ENCODE measurements at places on chromosomes 5 and 9.

DNA sequence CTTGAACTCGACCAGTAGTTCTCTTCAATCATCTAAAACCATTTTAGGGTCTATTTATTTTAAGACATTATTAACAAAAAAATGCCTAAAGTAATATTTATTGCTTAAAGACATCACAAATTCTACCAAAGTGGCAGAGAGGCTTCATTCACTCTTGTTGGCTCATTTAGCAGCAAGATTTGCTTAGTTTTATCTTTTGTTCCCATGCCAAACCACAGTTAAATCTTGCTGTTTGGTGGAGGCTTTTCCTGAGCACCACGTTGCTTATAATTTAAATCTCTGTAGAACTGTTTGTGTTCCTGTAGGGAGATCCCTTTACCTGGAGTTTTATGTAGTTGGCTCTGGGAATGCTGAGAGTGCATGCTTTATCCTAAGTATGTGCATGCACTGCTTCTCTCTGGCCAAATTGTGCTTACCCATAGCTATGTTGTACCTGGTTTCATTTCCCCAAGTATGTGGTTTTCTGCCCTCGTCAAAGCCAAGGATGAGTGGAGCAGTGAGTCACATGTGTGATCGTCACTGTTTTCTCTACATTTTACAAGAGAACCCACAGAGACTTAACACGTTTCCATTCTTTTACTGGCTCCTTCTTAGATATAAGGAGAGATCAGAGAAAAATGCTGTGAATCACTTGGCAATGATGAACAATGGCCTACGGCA is 42.1 kb upstream of the MAST4 start:
- no peak for DNase-seq

GRCh38 chr5:57887851-57888621 is 405.4 kb upstream of the ACTBL2 start:
- no peak for DNase-seq

DNA sequence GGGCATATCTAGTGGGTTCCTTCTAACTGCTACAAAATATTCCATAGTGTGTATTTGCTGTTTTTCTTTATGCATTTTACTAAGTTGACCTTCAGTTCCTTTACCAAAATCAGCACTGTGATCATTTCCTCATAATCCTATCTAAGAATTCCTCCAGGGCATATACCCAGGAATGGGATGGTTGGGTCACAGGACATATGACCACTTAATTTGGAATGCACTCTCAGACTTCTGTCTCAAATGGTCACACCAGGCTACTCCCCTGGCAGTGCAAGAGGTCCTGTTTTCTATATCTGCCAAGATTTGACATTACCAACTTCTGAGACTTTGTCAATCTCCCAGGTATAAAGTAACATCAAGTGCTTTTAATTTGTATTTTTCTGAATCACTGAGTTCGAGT is 63.9 kb downstream of the ADAMTS12 start:
- DNase-seq, result no peak

GRCh38 chr9:99720455-99721050 is 101.1 kb upstream of the NR4A3 start:
- no peak for DNase-seq

DNA sequence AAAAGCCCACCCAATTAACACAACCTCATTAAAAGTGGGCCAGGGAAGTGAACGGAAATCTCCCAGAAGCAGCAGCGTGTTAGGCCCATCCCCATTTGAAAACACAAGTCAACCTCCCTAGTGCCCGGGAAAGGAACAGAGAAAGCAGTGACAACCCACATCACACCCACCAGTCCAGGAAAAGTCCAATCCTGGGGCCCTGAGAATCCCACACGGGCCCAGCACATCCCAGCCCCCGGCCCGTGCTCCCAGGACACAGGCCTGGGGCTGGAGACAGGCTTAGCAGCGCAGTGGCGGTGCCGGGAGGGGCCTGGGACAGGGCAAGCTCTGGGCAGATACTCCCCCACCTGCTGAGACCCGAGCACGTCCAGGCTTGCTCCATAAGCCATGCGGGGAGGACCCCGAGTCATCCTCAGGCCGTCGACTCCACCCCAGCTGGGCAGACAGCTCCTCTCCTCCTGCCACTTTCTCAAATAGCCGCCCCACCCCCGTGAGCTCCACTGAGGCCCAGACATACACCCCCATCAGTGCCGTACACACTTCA is 101.0 kb downstream of the KCNT1 start:
- DNase-seq, result no peak

DNA sequence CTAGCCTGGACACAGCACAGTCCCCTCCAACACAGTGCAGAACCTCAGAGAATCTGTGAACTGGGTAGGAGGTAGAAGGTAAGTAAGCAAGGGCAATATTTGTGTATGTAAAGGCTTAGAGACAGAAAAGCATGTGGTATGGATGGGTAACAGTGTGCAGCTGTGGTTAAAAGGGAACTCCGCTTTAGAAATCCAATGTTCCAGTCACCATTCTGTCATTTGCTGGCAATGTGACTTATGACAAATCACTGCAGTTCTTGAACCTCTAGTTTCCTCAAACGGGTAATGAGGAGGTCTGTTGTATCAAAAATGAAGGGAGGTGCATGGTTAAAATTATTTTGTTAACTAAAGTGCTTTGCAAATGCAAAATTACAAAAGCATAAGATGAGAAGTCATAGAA is 125.5 kb upstream of the IFNE start:
- no peak for DNase-seq

DNA sequence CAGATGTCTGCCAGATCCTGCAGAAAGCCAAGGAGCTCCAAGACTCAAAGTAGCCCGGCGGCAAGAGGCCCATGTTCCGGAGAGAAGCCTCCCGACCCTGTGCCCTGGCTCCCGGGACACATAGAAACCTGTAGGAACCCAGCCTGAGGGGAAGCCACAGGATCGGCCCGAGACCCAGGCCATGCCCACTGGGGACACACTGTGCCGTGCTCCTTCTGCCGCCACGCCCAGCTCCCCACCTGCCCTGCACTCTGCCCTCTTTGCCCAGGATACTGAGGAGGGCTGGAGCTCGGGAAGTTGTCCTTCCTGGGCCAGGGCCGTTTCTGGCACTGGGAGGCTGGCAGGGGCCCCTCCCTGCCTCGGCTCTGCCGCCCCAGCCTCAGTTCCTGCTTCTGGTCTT is 10.5 kb upstream of the ENDOG start:
- no peak for DNase-seq

GRCh38 chr5:170110403-170111087 is 4.8 kb downstream of the FOXI1 start:
- no peak for DNase-seq

DNA sequence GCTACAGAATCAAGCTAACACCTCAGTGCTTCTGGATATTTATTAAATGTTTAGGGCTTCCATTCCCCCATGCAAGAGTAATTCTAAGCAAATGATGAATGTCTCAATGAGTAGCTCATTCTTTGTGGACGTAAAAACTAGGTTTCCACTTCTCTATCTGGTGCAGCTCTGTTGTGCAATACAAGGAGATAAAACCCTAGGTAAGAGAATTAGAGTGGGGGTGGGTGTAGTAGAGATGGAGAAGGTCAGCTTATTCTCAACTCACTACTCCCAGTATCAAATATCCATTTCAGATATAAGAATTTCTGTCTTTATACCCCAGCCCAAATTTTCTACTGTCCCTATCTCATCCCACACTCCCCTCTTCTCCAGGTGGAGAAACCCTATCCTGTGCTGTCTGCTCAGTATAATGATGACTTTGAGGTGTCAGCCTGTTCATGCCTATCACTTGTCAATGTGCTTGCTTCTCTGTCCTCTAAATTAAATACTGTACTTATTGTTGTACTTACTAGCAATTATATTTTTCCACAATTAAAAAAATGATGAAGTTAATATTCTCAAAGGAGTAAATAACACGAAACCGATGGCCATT is 4.3 kb upstream of the FYB1 start:
- no peak for DNase-seq

DNA sequence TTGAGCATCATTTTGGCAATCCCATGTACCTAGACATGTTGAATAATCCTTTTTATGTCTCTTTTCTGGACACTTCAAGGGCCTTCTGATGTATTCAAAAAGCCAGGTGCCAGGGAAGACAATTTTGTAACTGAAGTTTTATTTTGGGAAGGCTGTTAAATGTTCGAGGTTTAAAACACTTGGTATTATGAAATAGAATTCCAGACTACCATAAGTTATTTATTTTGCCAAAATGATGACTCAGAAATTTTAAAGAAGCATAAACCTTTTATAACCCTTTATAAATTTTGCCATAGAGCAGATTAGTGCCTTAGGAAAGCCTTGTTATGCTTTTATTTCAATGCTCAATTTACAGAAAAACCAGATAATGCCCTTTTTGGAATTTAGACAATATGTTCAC is 30.3 kb upstream of the UHRF2 start:
- DNase-seq, result no peak

GRCh38 chr9:68711281-68711680 is 6.2 kb downstream of the PIP5K1B start:
- no peak for DNase-seq

GRCh38 chr5:142110046-142110531 is 1.5 kb downstream of the NDFIP1 start:
- DNase-seq, result no peak

- no peak for DNase-seq
These were observed 184.9 kb downstream of the TRPM3 start for GRCh38 chr9:70936536-70936935.

GRCh38 chr9:86175743-86176456 is 76.5 kb upstream of the GOLM1 start:
- DNase-seq, result no peak

- DNase-seq, result no peak
These were observed 45.7 kb downstream of the FTMT start for GRCh38 chr5:121897341-121897740.

GRCh38 chr9:134536931-134537330 is 104.7 kb upstream of the COL5A1 start:
- DNase-seq, result no peak

- DNase-seq, result no peak
These were observed 64.6 kb upstream of the TAF11L2 start for GRCh38 chr5:17433406-17433805.

GRCh38 chr5:72328172-72328571 is 8.0 kb downstream of the PTCD2 start:
- DNase-seq, result no peak

DNA sequence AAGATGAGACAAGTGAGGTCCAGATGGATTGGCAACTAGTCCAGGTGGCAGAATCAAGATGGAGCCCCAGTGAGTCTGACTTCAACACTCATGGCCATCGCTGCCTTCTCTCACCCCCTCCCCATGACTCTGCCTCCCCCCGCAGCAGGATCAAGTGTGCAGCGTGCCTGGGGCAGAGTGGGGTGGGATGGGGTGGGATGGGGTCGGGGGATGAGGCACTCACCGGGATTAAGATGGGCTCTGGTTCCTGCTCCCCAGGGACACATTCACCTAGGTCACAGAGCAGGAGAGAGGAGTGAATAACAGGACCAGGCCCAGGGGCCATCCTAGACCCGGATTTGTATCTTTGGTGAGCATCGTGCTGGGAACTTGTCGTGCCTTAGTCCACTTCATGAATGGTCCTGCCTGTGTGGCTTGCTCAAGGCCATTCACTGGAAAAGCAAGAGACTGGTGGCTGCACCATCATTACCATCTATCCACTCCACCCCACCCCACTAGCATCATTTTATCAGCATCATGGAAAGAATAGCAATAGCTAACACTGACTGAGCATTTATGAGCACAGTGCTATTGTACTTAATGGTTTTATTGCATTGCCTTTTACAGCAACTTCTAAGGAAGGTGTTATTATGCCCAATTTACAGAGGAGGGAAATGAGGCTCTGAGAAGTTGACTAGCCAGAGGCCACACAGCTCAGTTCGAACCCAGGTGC is 8.5 kb downstream of the AMBP start:
- DNase-seq, result no peak

GRCh38 chr9:35611230-35611797 is 6.3 kb downstream of the TESK1 start:
- DNase-seq, result no peak

DNA sequence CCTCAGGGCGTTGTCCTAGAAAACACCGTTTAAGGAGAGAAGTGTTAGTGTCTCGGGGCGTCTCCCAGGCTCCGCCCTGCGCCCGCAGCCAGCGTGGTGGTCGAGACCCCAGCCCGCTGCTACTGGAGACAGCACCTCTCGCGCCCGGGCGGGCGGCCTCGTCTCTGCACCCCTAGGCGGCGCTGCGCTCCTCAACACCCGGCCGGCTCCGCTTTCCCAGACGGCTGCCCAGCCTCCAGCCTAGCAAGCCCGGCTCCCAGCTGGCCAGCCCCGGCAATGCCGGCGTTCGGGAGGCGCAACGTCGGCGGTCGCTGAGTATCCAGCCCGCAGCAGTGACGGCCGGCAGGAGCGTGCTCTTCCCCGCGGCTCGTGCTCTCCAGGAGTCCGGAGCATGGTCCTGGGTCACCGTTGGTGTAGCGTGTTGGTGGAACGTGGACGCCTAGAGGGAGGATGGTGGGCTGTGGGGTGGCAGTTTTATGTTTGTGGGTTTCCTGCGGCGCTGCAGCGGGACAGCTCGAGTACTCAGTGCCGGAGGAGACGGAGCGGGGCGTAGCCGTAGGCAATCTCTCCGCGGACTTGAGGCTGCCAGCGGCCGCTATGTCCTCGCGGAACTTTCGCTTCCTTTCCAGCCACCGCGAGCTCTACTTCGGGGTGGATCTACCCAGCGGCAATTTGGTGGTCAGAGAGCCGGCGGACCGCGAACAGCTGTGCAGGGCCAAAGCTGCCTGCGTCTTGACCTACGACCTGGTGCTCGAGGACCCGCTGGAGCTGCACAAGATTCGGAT is 536 bp downstream of the PCDHAC1 start:
- no peak for DNase-seq

DNA sequence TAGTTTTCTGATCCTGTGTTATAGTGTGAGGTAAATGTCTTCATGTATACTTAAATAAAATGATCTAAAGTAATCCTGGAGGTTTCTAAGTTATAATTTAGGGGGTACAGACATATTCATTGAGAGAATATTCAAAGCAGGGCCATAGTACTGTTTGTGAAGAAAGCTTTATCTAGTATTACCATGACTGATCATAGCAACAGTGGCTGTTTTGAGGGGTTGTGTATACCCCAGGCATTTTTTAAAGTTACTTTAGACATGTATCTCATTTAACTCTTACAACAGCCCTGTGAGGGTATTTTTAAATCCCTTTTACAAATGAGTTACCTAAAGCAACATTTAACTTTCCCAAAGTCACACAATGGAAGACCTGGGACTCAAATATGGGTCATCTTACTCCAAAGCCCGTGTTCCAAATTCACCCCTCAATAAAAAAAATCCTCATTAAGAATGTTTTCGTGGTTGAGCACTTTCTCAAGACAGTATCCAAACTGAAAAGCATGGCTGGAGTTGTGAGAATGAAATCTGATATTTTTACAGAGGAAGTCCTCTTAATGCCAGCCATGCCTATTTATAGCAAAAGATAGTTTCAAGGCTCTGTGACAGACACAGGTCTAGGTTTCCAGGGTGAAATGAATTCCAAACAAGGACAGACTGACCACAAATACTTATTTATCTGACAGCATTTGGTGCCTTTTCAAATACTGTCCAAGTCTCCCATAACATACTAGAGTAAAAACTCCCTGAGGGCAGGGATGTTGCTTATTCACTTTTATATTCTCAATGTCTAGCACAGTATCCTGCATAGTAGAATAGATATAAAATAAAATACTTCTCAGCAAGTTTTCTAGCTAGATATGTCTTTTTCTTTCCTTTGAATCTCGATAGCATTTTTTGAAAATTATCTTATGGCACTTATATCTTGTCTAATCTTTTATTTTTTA is 10.4 kb downstream of the STOM start:
- DNase-seq, result no peak
